ENCODE measurements at places on chromosomes 11 and 22. TPM values are rescaled to one million over a fixed set of nuclear protein-coding genes. Genes with fewer than 3 reads are reported as not detected.

DNA sequence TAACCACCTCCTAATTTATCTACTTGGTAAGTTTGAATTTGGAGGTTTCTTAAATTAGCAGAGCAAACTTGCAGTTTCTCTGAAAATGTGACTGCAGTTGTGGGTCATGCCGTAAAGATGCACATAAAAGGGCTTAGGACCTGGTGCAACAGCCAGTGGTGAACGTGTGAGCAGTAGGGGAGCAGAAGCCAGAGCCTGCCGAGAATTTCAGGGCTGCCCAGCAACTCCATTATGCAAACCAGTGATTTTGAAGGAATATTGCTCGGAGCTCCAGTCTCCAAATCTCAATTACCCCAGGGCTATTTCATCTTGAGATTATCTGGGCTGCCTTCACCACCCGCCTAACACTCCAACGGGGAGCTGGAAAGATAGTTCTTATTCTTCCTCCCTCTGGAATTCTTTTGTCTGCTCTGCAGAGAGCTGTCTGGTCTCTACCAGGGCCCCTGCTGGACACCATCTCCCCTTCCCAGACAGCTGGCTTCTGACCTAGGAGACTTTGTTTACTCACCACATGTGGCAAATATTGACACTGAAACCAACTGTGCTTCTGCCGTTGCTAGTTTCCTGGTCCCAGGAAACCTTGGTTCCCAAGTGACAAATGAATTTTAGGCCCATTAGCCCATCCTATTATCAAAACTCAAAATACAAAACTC lies 93.9 kb downstream of the DSCAML1 start:
- DNase-seq: no peak
- H3K27me3 ChIP-seq: no peaks in the 10 kb centered on the region
- peaks cover 11% of the 10 kb centered on the region for H3K4me1 ChIP-seq
- no peaks in the 10 kb centered on the region for H3K36me3 ChIP-seq

- no peaks in the 10 kb centered on the region for H3K36me3 ChIP-seq
- no peaks in the 10 kb centered on the region for H3K27me3 ChIP-seq
- H3K27ac ChIP-seq: no peak overlapping the region
- peaks cover 24% of the 10 kb centered on the region for H3K4me1 ChIP-seq
- H3K4me3 ChIP-seq: no peak overlapping the region
Observed at GRCh38 chr11:83023410-83023809, 48.3 kb downstream of the RAB30 start.

DNA sequence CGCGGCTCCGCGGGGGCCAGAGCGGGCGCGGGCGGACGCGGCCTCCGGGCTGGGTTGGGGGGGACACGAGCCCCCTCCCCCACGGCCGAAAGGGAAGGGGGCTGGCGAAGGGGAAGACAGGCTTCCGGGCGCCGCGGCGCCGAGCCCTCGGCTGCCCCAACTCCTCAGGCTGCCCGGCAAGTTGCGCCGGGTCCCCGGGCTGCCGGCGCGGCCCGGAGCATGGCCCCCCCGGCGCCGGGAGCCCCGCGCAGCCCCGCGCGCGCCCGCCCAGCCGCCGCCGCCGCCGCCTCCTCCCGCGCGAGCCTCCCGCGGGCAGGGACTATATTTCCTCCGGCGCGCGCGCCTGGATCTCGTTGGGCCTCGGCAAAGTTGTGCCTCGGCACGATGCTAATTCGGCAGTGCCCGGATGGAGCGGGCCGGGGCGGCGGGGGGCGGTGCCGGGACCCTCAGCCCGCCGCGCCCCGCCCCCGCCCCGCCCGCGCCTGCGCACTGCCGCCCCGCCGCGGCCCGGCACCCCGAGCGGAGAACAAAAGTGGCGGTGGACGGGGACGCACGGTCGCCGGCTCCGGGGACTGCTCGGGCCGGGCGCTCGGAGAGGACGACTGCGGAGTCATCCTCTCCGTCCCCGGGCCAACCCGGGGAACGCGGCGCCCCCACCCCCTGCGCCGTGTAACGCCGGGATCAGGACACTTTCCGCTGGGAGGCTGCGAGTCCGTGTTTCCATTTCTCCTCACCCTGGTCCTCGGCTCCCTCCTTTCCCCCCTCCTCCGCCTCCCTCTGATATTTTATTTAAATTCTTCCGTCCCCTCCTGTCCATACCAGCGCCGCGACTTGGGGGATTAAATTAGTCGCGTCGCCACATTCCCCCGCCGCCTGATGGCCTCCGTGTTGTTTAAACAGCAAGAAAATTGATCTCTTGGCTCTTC lies at the start of gene PHF21B:
Gene PHF21B, minus strand, starts transcription at position 400 of the 926 bp plus-strand sequence. CDS start 456 bp downstream, outside the sequence.
- peak within 1 kb of the TSS; percentile 93 for H3K27ac ChIP-seq
- H3K27me3 ChIP-seq: no peaks in the 10 kb centered on the region
- H3K36me3 ChIP-seq: peaks cover 7% of the 10 kb centered on the region
- peak; percentile 94 for DNase-seq

DNA sequence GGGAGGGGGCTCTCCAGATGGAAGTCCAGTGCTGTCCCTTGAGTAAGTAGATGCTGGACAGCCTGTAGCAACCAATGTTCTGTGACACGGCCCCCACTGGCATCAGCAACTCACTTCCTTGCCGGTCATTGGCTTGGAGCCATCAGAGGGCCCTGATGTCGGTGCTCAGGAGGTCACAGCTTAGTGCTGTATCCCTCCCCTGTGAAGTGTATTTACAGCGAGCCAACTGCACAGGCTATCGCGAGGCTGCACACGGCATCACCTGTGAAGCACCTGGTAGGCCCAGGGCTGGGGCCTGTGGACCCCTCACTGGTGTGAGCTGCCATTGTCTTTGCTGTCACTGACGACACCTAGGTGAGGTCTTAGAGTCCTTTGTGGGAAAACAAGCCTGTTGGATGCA lies 13.4 kb upstream of the ACR start:
- peaks cover 49% of the 10 kb centered on the region for H3K27me3 ChIP-seq
- H3K27ac ChIP-seq: no peak overlapping the region

GRCh38 chr11:69707176-69707575 lies 3.4 kb upstream of the FGF19 start:
- H3K4me1 ChIP-seq: peaks cover 54% of the 10 kb centered on the region
- peak; percentile 65 for DNase-seq
- no peak overlapping the region for H3K27ac ChIP-seq
- H3K36me3 ChIP-seq: no peaks in the 10 kb centered on the region
- H3K27me3 ChIP-seq: peaks cover 21% of the 10 kb centered on the region

Gene TTC38
- total RNA-seq: 46.6 TPM
